ENCODE measurements at places on chromosomes 13 and 19.

- no peak for DNase-seq
These were observed 24.5 kb upstream of the CYSLTR2 start for GRCh38 chr13:48629277-48629676.

- no peak for DNase-seq
These were observed at the start of gene NOTCH3 for GRCh38 chr19:15200553-15201364. Gene NOTCH3, minus strand, starts transcription at chr19:15200995. Its CDS starts 90 bp downstream, at chr19:15200905.

DNA sequence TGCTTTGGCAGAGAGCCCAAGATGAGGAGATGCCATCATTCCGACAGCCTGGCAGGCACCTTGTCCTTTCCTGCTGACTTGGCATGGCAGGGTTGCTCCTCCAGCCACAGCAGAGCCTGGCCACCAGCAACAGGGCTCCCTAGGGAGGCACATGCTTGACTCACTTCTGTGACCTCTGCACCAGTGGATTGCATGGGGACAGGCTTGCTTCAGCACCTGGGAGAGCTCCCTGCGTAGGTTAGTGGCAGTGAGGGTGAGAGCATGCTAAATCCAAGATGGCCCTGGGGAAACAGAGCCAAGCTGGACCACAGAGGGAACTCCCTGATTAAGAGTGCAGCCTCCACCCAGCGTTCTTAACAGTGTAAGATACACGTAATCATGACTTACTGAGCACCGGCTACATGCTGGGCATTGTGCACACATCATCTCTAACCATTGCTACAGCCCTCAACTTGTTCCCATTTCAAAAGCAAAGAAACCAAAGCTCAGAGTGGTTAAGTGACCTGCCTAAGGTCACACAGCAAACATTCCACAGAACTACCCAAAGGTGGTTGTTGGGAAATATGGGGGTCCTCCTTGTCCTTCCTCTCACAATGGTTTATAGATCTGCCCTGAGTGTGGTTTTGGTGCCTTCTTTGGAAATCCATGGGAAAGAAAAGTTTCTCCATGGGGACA lies 116.6 kb upstream of the UQCRFS1 start:
- DNase-seq, result no peak

DNA sequence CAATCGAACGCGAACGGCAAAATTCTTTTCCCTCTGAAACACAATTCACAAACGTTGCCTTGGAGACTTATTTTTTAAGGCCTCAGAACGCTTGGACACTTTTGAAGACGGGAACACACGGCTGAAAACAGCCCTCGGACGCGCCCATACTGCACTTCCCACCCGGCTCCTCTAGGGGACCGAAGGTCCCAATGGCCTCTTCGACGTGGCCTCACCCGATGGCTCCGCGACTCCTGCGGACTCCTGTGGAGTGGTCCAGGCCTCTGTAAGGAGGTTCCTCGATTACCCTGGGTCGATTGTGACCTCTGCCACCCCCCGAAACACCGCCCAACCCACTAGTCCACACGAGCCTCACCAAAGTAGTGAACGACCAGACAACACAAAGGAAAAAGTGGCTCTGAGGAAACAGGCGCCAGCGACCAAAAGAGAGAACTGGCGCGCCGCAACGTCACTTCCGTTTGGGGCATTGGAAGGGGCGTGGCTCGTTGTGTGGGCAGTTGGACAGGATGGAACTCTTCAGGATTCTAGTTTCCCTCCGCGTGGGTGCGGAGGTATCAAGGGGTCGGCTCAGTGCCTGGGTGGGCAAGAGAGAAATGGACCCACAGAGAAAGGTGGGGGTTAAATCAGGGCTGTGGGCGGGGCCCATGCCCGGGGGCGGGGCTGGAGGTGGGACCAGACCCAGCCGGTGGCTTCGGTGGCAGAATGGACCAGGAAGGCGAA lies at the start of gene ZNF560:
Gene ZNF560 (minus strand): TSS at position 434 of the 720 bp plus-strand sequence. CDS start 23,303 bp downstream, outside the sequence.
- peak; percentile 13 for DNase-seq

DNA sequence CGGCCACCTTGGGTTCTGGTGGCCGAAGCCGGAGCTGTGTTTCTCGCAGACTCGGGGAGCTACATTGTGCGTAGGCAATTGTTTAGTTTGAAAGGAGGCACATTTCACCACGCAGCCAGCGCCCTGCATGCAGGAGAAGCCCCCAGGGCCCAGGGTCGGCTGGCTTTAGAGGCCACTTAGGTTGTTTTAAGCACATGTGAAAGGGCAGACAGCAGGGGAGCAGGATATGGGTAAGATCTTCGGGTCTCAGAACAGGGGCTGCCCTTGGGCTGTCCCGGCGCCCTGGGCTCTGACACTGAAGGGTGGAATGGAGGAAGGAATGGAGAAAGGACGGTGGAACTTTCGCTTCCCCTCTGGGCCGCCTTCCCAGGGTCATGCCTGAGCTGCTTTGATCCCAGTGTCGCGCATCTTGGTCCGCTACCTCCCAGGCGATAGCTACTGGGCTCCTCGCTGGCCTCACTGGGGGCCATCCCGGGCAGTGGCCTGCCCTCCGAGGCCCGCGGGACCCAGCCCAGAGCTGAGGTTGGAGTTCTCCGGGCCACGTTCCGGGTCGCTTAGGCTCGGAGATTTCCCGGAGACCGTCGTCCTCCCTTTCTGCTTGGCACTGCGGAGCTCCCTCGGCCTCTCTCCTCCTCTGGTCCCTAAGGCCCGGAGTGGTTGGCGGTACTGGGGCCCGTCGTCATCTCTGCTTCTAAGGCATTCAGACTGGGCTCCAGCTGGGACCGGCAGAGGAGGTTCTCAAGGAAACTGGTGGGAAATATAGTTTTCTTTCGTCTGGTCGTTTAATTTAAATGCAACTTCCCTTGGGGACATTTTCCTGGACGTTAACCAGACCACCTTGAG lies 4.3 kb upstream of the POU4F1 start:
- DNase-seq, result no peak

DNA sequence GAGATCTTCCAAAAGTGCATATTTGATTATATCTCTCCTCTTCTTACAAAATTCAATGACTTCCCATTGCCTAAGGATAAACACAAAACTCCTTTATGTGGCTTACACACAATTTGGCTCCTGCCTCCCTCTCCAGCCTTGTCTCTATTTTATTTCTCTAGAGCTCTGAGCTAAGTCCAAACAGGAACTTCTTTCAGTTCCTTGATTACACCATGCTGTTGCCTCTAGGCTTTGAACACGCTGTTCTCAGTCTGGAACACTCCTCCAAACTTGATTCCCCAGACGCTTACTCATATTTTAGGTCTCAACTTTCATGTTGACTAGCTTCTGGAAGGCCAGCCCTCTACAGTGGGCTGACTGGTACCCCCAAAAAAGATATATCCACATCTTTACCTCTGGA lies 258.5 kb downstream of the COG6 start:
- no peak for DNase-seq

GRCh38 chr19:24159707-24160106 lies 72.7 kb downstream of the ZNF254 start:
- no peak for DNase-seq

DNA sequence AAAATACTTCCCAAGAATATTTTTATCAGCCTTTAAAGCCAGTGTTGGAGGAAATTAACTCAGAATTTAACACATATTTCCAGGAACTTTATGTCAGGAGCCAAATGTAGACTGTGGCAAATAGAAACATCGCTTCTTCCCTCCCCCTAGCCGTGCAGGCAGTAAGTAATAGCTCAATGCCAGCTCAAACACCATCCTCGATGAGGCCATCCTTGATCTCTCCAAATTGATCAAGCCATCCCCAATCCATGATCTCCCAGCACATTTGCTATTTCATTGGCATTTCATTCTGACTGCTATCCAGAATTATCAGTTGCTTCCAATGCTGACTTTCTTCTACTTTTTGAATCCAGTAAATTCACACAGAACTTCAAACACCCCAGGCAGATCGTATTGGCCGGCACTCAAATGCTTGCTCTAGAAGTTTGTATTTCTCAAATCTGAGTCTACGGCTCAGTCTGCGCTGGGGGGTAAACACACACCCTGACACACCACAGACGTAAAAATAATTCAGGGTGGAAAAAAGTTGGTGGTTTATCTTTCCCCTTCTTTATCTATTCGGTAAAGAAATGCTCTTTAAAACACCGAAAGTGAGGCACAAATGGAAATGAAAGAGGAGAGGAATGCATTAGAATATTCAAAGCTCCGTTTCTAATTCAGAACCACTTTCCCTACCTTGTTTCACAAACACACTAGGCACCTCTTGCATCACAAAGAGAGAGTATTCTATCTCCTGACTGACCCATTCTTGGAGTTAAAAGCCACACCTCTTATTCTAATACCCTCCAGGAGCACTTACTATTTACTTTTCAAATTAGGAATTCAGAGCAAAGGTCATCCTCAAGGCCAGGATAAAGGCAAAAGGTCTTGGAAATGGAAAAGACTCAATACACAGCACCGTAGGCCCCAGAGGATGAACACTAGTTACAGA lies 991 bp downstream of the OBI1 start:
- DNase-seq, result peak; percentile 11

- no peak for DNase-seq
These were observed 25.9 kb downstream of the PLEKHJ1 start for GRCh38 chr19:2210206-2210605.

- no peak for DNase-seq
These were observed 733 bp upstream of the CD320 start for GRCh38 chr19:8308891-8309291.

DNA sequence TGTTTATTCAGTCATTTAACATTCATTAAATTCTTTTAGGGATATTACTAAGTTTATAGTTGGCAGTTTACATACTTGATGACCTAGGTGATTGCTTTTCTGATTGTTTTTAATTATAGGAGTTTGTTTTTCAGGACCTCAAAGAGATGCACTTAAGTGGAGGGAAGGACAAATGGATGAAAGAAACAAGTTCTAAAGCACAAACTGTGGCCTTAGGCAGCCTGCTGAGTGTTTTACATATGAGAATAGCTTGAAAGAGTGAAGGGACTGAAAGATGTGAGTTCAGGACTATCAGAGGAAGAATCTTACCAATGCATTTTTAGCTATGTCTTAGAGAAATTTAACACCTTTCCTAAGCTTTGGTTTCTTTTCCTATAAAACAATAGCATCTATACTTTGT lies 402.6 kb downstream of the KLF12 start:
- no peak for DNase-seq

DNA sequence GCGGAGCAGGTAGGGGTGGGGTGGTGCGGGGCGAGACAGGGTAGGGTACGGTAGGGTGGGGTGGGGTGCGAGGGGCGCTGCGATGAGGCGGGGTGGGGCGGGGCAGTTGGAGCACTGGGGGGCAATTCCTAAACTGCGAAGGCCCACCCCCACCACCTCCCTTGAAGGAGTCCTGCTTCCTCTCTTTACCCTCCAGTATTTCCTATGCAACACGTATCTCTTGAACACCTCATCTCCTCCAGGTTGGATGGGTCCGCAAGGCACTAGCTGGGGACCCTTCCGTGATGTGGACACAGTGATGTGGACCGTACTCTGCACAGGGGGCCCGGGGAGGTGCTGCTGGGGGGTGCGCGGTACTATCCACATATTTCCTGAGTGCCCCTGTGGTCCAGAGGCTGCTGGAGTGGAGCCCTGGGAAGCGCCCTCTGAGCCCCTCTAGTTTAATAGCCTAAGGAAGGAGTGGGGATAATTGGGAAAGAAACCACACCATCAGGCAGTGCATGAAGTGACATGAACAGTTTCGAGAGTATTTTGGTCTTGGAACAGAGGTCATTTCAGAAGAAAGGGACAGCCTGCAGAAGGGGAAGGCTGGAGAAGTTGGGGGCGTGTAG lies 1.1 kb downstream of the IL17D start:
- DNase-seq, result no peak

GRCh38 chr19:23436318-23436717 lies 41.0 kb upstream of the ZNF91 start:
- no peak for DNase-seq

GRCh38 chr19:7549429-7550148 lies 14.1 kb downstream of the PNPLA6 start:
- DNase-seq, result peak; percentile 35

GRCh38 chr19:42528354-42529247 lies at the start of gene CEACAM1:
Gene CEACAM1, minus strand, starts transcription at chr19:42528481. Its CDS starts 107 bp downstream, at chr19:42528374.
- peak; percentile 33 for DNase-seq

DNA sequence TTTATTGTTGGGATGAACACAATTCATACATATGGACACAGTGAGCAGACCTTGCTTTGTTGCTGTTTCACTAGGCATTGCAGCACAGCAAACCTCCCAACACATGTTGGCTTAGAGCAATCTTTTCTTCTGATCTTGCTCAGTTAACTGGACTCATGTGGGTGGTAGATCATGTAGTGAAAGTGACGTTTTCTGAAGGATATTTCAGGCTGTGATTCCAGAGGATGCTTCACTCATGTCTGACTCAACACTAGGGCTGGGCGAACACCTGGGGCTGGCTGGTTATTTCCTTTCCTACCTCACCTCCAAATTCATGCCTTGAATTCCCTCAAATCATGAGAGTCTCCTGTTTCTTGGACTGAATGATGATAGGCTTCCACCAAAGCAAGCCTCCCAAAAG lies 14.3 kb upstream of the LGALS13 start:
- no peak for DNase-seq

DNA sequence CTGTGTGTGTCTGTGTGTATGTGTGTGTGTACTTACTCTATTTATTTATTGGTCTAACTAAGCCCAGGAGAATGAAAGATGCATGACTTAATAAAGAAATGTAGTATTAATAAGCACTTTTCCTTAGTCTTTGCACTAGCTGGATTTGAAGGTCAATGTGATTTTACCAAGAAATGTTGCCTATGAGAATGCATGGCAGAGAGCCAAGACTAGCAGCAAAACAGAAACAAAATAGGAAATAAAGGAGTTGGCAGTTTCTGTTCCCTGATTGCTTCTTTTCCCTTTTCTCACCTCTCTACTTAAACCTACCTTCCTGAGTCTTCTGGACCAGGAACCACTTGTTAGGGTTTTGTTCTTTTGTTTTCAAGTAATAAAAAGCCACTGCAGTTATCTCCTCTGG lies 286.1 kb downstream of the KCTD12 start:
- no peak for DNase-seq

- DNase-seq, result no peak
These were observed 8.0 kb downstream of the CYP4F8 start for GRCh38 chr19:15622991-15623390.

- no peak for DNase-seq
These were observed 2.4 kb upstream of the HSH2D start for GRCh38 chr19:16141043-16141442.

DNA sequence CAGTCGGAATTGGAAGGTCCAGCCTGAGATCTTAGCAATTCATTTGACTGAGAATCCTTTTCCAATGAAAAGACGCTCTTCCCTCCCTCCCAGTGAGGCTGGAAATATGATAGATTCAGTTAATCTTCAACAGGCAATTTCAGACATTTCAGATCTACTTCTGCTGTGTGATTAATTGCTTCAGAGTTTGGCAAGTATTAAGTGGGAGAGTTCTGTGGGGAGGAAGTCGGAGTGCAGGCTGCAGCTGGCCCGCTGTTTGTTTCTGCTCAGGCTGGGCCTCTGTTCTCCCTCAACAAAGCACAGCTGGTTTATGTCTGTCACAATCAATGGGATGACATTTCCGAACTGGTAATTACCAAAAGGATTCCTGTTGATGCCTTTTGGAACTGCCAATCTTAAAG lies 178.2 kb downstream of the NDFIP2 start:
- no peak for DNase-seq

- DNase-seq, result peak; percentile 13
These were observed 83.4 kb downstream of the UBL3 start for GRCh38 chr13:29767006-29767405.

- DNase-seq, result no peak
These were observed 121.3 kb upstream of the UFM1 start for GRCh38 chr13:38228322-38228721.
